Lung microvascular endothelial cell (primary cell): ENCODE measurements at places on chromosomes 12 and 14.

- no peak for DNase-seq
Measured at GRCh38 chr12:8841778-8842177, 19.4 kb downstream of the A2ML1 start.

GRCh38 chr14:95516554-95517181 is at the start of gene SYNE3:
SYNE3 (minus strand) TSS chr14:95516650; CDS start chr14:95475821, 40,829 bp downstream.
- DNase-seq = no peak

- no peak for DNase-seq
Measured at GRCh38 chr14:93772263-93772662, 16.0 kb downstream of the PRIMA1 start.

DNA sequence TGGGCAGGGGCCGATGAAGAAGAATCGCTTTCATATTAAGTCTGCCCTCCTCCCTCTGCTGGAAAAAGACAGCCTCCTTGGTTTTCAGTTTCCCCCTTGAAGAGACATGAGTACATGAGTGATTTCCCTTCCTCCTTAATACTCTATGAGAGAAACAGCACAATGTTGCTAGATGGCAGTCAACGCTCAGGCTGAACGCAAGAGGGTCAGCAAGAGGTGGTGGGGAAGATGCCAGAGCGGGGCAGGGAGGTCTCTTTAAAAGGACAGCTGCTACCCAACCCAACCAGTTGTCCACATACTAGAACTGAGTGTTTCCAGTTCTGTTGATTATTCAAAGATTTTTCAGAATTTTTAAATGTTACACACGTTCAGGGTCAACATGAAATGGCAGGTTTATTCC is 22.8 kb downstream of the CRACR2A start:
- no peak for DNase-seq

- no peak for DNase-seq
Measured at GRCh38 chr12:29794862-29795261, 11.1 kb upstream of the TMTC1 start.

GRCh38 chr12:33438851-33439586 is 600 bp downstream of the SYT10 start:
- DNase-seq = no peak

GRCh38 chr12:115398311-115398781 is 714.4 kb upstream of the TBX3 start:
- DNase-seq = no peak

- DNase-seq = no peak
Measured at GRCh38 chr14:104940526-104941150, 16.0 kb downstream of the PLD4 start.

- no peak for DNase-seq
Measured at GRCh38 chr14:95072310-95072905, 84.9 kb downstream of the DICER1 start.

DNA sequence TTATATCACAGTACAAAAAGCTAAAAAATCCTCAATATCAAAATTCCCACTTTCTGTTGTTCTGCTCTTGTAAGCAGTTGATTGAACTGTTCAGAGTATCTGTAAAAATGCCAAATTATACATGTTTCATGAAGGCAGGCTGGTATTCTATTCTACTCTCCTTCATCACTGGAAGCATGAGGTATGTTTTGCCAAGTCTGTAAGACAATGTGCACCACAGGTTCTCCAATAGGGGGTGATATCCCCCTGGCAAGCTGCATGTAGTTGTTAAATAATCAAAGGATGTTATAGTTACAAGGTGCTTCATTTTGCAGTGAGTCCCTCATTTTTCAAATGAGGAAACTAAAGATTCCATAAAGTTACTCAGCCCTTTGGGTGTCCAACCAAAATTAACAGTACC is 15.1 kb upstream of the NEK9 start:
- DNase-seq = peak; percentile 82
